ENCODE measurements at places on chromosomes 2 and 18.
A peak's percentile ranks its signal among the peaks of the same experiment; 100 is the strongest.

GRCh38 chr18:54717673-54718407 lies 110.4 kb upstream of the RAB27B start:
- peak; percentile 35 for DNase-seq

DNA sequence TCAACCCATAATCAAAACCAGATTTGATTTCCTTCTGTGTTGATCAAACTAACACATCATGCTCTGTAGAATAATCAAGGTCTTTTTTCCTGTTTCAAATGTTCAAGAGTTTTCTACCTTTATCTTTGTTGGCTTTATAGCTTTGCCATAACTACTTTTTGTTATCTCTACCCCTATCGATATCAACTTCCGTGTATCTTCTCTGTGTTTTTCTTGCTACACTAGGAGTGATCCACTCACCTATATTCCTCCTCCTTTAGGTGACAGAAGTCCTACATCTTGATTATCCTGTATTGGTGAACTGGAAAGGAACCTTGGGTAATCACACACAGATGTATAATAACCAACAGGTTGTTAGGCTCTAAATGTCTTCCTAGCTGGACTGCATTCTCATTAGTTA lies 85.5 kb downstream of the LTBP1 start:
- no peak for DNase-seq

DNA sequence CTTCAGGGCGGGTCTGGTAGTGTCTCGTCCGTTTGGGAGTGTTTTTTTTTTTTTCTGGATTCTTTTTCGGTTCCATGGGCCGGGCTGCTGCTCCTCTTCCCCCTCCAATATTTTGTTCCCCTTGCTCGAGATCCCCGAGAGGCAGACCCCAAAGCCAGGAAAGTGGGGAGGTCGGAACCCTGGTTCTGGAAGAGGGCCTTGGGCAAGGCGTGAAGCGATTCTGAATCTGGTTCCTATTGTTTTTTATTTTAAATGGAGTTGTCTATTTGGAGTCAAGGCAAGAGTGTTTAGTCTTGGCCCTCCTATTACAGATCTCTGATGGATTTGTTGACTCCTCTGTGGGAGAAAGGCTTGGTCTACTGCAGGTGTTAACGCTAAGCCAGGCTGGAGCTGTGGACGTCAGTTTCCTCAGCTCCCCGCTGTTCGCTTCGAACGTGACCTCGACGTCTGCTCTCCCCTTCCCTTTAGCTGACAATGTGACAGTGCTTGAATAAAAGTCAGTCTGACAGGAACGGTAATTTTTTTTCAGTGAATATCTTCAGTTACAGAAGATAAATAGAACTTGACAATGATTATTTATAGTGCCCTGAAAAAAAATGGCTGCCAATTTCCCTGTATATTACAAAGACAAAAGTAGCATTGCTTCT lies 683 bp upstream of the DNAJC27 start:
- DNase-seq, result peak; percentile 20

GRCh38 chr2:111930875-111931274 lies 32.5 kb downstream of the MERTK start:
- no peak for DNase-seq

GRCh38 chr2:160565099-160565845 lies 71.7 kb upstream of the RBMS1 start:
- no peak for DNase-seq

DNA sequence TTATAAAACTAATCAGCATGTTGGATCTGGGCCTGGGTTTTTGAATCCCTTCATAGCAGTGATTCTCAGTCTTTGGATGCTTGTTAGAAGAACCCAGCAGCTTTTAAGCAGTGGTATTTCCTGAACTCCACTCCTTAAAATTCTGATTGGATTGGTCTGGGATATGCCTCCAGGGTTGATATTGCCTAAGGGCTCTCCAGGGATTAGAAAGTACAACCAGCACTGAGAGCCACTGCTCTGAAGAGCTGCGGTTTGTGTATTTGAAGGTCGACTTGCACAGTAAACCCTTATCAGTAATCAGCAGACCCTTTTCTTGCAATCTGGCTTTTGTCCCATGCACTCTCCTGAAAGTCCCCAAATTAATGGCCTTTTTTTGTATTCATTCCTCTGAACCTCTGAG lies 17.0 kb upstream of the RBMS1 start:
- DNase-seq, result no peak

DNA sequence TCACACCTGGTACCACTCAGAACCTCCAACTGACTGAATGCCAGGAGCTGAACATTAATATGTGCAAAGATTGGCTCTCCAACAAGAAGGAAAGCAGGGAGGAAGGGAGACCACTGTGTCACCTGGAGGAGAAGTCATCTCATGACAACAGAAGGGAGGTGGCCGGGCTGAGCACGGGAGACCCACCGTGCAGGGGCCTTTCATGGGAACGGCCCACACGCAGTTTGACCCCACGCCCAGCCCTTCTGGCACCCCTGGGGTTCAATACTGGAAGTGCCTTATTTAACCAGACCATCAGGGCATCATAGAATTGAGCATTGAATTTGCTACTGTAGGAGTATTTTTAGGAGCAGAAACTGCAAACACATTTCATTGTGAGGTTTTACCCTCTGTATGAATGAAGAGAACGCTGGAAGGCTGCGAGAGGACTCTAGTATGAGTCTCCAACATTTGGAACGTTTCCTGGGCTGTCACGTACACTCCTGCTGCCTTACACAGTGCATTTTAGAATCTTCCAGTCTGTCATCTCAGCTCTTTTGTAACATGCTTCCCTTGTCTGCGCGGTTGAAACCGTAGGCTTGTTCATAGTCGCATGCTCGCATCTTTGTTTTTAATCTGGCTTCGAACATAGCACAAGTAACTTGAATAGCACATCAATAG lies 132.1 kb downstream of the NFATC1 start:
- no peak for DNase-seq

GRCh38 chr18:30175061-30175574 lies 867.4 kb downstream of the DSC3 start:
- no peak for DNase-seq

DNA sequence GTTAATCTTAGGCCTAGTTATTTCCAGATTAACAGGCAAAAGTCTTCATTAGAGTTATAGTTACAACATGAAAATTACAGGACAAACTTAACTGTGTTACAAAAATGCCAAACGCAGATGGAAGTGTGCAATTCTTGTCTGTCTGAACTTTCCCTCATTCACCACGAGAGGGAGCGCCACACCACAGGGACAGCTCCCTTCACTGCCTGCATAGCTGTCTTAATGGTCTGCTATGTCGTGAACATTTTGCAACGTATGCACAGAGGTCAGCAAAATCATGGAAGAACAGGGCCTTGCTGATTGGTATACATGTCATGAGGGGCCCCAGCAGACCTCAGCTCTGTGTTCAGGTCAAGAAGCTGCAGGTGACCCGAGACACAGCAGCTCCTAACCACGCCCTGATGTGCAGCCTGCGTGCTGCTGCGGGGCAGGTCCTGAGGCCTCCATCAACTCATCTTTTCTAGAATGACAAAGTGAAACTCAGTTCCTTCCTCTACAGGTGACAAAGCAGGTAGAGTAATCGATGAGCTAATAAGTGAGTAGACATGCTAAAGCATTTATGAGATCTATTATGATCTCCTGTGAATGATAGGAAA lies 78.8 kb upstream of the ATP8B1 start:
- peak; percentile 44 for DNase-seq

GRCh38 chr2:33204945-33205344 lies 258.2 kb downstream of the LTBP1 start:
- no peak for DNase-seq

- DNase-seq, result no peak
Observed at GRCh38 chr2:156466739-156467405, 30.7 kb downstream of the GPD2 start.

DNA sequence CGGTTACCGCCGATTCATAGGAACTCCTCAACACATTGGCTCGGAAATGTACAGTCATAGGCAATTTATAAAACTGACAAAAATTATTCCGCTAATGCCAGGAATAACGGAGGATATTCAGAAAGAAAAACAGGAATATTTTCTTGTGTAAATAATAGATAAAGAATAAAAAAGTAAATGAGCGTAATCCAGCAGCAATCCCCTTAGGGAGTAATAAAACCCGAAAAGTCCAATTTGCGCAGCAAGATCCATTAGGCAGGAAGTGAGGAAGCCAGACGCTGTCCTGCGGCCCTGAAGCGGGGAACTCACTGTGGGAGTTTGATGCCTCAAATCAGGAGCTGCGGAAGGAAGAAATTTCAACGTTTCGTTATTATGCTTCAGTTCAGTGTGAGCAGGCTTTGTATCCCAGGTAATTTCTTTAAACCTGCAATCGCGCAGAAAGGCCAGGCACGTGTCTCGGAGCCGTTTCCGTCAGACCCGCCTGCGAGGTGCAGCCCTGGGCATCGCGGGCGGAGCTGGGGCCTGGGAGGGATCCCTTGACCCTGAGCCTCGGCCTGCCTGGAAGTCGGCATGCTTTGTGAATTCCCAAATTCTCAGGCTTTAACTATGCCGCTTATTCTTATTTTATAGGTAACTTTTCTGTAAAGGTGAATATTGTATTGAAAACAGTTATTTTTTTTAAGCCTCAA lies 180.9 kb upstream of the ALKAL2 start:
- no peak for DNase-seq

DNA sequence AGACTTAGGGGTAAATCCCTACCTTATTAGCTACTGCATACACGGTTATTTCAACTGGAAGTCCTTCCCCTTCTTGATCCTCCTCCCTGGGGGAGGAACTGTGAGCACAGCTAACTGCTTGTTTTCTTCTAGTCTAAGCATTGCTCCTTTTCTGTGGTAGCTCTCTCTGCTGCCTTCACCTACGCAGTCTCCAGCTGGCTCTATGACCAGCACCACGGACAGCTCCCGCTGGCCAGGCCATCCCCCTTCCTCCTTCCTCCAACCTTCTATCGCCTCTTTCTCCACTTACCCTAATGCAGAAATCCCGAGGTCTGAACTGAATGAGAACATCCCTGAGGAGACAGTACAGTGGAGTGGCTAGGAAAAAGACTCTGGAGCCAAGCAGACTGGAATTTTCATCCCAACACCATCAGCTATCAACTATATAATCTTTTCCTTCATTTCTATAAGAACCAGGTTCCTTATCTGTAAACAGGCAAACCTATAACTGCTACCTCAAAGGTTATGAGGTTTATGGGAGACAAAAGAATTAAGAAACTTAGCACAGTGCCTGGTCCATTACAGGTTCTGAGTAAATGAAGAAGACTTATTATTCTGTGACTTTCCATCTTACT lies 4.7 kb upstream of the CFAP65 start:
- no peak for DNase-seq
